Fibroblast of skin of scalp (primary cell): ENCODE measurements at places on chromosomes 12 and 14.

DNA sequence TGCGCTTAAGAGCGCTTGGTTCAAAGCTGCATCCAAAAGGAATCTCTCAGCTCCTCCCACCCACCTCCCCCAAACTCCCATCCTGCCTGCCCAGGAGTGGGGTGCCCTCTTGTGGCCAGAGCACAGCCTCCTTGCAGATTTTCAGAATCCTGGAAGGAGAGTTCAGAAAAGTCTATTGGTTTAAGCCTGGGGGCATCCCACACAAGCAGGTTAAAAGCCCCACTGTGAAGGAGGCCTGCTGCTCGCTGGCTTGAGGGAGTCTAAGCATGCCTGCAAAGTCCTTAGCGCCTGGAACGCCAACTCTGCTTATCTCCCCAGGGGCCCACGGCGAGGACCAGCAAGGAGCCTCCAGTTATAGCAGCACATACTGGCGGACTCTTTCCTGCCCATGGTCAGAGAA is 297.1 kb downstream of the KSR2 start:
- peak; percentile 59 for DNase-seq

- peak; percentile 31 for DNase-seq
Observed at GRCh38 chr14:87334997-87335685, 657.8 kb downstream of the GALC start.

DNA sequence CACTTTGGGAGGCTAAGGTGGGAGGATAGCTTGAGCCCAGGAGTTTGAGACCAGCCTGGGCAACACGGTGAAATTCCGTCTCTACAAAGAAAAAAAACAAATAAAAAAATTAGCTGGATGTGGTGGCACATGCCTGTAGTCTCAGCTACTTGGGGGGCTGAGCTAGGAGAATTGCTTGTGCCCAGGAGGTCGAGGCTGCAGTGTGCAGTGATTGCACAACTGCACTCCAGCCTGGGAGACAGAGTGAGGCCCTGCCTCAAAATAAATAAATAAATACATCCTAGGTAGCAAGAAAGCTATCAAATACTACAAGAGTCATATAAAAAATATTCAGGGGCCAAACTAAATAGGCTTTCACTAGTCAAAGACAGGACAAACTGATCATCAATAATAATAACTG is 6.2 kb downstream of the KLHL28 start:
- no peak for DNase-seq

GRCh38 chr14:71789005-71789404 is 143.2 kb upstream of the RGS6 start:
- DNase-seq, result no peak
